ENCODE measurements at places on chromosomes 5 and 9. TPM values are rescaled to one million over a fixed set of nuclear protein-coding genes. Genes with fewer than 3 reads are reported as not detected.

DNA sequence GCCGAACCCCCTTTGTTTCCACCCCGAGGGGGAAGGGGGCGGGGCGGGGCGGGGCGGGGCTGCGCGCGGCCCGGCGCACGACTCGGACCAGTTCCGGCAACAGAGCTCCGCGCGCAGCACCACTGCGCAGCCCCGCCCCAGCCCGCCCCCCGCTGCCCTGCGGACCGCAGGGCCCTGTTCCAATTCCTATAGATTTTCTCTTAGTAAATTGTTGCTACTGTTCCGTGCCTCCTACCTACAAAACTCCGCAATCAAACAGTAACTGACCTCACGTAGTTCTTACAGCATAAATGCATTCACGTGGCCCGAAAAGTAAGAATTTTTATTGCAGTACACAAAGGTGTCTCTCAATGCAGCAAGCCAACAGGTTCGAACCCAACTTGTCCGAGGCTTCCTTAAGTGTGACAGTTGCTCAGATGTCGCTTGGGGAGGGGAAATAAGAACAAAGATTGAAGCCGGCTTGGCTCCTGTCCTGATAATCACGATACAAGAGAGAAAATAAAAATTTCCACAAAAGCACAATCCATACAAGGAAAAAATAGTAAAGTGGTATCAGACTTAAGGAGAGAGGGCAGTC is 1.2 kb upstream of the RNF38 start:
- no peak for DNase-seq

- DNase-seq: no peak
These were observed 1.0 kb upstream of the UBAP1 start for GRCh38 chr9:34177593-34178435.

DNA sequence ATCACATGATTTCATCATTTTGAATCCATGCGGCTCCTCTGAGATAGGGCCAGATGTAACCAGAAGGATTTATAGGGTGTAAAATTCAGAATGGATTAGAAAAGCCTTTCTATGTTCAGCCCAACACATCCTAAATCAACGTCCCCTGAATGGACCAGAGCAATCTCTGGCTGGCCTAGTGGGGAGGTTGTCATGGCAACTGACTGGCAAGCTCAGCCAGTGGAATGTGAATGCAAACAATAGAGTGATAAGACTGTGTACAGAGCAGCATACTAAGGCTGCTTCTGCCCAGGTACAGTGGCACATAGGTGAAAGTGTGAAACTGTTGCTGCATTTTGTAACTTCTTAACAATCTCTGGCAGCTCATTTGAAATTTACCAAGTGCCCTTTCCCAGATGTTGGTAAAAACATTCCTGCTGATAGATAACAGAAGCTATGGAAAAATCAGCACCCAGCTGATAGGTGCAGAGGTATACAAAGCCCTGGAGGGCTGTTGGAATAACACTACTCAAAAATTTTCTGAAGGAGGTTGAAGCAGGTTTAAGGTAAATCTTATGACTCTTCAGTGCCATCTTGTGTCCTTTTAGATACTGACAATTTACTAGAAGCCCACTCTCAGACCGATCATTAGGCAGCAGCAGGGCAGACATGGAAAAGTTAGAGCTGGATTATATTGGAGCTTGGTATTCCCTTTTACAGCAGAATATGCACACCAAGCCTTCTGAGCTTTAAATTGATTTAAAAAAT is 267.2 kb downstream of the RAB3C start:
- DNase-seq: no peak

- DNase-seq: no peak
These were observed 463.7 kb downstream of the TMEM232 start for GRCh38 chr5:110262749-110263148.

GRCh38 chr5:78573318-78573717 is 75.3 kb downstream of the LHFPL2 start:
- no peak for DNase-seq

DNA sequence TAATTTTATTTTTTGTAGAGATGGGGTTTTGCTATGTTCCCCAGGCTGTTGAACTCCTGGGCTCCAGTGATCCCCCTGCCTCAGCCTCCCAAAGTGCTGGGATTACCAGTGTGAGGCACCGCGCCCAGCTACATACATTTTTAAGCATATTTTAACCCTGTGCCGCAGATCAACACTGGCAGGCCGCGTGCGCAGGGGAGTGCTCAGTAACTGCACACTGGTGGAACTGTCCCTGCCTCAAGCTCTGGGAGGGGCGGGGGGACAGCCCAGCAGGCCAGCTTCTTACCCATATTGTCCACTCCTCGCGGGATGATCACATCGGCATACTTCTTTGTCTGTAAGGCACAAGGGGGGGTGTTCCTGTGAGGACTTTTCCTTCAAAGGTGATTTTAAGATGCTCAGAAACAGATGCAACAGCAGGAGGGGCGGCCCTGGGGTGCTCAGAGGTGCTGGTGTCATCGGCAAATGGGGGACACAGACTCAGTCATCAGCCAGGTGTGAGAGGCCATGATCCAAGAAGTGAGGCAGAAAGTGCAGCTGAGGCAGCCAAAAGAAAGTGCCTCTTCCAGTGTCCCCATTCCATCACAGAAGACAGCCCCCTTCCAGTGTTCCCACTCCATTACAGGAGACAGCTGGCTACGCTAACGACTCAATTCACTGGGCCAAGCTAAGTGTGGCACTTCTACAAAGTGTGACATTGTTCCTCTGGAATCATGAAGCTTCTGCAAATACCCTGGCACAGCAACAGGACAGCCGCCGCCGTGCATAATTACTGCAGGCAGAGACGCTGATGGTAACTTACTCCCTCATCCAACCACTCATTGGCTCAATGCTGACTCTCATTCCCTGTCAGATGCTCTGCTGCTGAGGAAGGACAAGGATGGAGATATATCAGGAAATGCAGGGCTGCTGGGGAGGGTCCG is 5.2 kb downstream of the UCK1 start:
- no peak for DNase-seq

The SLC36A2 gene
- not detected for polyA plus RNA-seq

Measured in keratinocyte (primary cell).